ENCODE measurements at places on chromosomes 5 and 9. TPM values are rescaled to one million over a fixed set of nuclear protein-coding genes. Genes with fewer than 3 reads are reported as not detected.

DNA sequence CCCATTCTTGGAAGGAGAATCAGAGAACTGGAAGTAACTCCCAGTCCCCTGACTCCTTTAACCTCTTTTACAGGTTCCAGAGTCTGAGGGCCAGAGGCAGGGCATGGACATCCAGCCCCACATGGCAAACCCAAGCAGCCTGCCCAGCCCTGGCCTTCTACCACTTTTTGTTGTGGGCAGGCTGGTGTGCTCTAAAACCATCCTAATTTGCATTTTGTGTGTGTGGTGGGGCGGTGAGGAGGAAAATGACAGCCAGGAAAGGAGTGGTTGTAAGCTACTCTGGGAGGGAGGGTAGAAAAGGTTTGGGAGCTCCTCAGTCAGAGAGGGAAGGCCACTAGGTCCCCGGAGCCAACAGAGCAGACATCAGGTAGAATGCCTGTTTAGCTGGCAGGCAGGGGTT is 90.6 kb downstream of the PSD2 start:
- no peak for DNase-seq

GRCh38 chr9:130245474-130245873 is 20.1 kb upstream of the HMCN2 start:
- no peak for DNase-seq

The KCNV2 gene
- total RNA-seq, result not detected

The HMCN2 gene
- not detected for total RNA-seq

DNA sequence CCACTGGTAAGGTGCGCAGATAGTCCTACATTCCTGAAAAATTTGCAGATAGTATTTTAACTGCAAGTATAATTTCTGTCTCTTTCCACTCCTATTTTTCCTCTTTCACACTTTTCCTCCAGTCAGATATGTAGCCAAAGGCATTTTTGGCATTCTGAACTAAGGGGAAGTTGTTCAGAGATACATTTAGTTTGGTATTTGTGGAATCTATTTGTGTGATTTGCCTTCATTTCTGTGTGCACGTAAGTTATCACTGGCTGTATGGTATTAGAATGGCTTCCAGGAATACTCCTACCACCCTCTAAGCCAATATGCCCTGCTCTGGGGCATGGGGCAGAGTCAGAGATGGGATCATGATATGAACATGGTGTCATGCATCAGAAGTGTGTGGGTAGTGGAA is 45.8 kb upstream of the GRAMD2B start:
- no peak for DNase-seq

DNA sequence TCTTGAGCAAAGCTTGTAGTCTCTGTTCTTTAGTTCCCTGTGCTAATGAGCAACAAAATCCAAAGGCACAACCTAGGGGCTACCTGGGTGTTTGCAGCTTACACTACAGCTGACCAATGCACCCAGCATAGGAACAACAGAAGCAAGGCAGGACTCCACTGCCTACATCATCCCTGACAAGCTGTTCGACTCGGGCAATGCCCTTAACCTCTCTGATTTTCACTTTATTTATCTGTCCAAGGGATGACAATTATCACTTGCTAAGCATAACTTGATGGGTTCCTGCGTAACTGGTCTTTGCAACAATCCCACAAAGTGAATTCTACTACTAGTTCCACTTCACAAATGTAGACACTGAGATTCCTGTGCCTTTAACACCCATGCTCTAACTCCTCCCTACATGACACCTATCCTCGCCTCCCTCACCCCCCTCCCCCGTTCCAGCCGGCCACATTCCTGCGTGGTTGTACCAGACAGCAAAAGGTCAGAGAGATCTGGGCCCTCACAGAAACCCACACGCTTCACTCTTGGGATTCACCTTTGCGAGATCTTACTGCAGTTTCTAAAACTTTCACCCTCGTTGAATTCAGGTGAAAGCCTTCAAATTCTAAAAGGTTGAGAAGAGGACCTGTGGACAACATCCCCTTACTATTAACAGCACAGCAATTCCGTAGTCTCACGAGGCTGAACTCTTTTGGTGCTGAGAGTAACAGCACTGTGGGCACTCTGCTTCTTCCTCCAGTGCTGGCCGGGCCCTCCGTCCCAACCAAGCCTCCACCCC is 995 bp downstream of the IPPK start:
- DNase-seq, result no peak

The SLC1A3 gene
- total RNA-seq, result not detected

DNA sequence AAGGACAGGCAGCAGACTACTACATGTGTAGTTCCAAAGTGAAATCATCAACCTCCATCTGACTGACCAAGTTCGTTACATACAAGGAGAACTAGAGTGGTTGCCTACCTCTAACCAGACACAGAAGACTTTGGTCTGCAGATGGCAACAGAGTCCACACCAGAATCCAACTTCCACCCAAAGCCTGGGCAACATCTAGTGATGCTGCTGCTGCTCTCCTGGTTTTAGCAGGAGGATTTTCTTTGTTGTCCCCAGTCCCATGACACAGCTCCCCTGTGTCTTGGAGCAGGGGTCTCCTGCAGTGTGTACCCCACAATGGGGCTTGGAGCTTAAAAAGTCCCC is 46.4 kb upstream of the APC start:
- no peak for DNase-seq

The PCDHAC1 gene
- total RNA-seq, result not detected

- no peak for DNase-seq
These were observed 57.8 kb downstream of the TTC39B start for GRCh38 chr9:15249042-15249818.

DNA sequence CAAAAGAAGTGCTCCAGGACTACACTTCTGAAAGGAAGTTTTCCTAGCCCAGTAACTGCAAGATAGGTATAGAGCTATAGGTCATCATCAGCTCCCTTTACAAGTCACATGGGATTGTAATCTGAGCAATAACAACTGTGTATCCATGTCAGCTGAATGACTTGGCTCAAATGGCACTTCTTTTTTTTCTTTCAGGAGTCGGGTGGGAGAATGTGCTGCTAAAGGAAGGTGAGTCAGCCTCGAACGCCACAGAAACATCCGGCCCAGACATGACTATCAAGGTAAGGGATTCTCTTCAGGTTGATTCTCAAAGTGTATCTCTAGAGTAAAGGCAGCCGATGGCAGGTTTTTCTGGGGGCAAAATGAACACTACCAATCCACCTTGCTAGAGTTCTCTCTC is 192.2 kb downstream of the C9orf152 start:
- DNase-seq, result peak; percentile 23
